EL (cell line): ENCODE measurements at places on chromosomes 11 and 22.

DNA sequence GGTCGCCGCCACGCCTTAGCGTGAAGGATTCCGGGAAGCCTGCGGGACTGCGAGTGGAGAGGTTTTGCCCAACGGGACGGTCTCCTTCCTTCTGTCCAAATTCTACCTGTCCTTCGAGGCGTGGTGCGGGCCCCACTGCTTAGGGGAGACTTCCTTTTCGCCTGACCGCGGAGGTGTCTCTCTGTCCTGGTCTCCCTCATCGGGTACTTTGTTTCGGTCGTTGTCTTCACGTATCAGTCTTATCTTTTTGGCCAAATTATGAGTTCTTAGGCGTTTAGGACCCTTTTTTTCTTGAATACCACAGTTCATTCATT, 388 bp downstream of the HINFP start:
- no peak for DNase-seq

GRCh38 chr11:120667281-120667680, 155.7 kb downstream of the GRIK4 start:
- peak; percentile 5 for DNase-seq

GRCh38 chr22:30427871-30428270, 2.3 kb downstream of the MTFP1 start:
- DNase-seq: no peak

DNA sequence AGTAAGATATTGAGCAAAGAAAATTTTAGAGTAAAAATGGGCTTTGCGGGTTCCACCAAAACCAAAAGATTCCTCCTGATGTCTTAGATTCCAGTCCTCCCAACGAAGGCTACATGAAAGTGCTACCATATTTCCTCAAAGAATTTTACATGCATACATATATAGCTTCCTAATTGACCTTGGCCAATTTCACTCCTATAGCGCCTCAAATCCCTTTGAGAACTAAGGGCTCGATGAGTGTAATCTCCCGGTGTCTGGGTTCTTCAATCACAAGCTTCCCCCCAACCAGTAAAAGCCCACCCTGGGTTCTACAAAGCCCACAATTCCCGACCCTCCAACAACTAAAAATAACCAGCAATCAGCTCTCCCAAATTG, 1.2 kb downstream of the SIK3 start:
- no peak for DNase-seq

- DNase-seq: peak; percentile 51
Measured at GRCh38 chr11:102347462-102348370, 702 bp downstream of the BIRC2 start.

- DNase-seq: no peak
Measured at GRCh38 chr11:129590753-129591475, 215.3 kb downstream of the BARX2 start.

- DNase-seq: peak; percentile 96
Measured at GRCh38 chr11:27718346-27718862, 18.1 kb upstream of the BDNF start.

- peak; percentile 31 for DNase-seq
Measured at GRCh38 chr11:119832202-119832935, 103.4 kb upstream of the NECTIN1 start.

DNA sequence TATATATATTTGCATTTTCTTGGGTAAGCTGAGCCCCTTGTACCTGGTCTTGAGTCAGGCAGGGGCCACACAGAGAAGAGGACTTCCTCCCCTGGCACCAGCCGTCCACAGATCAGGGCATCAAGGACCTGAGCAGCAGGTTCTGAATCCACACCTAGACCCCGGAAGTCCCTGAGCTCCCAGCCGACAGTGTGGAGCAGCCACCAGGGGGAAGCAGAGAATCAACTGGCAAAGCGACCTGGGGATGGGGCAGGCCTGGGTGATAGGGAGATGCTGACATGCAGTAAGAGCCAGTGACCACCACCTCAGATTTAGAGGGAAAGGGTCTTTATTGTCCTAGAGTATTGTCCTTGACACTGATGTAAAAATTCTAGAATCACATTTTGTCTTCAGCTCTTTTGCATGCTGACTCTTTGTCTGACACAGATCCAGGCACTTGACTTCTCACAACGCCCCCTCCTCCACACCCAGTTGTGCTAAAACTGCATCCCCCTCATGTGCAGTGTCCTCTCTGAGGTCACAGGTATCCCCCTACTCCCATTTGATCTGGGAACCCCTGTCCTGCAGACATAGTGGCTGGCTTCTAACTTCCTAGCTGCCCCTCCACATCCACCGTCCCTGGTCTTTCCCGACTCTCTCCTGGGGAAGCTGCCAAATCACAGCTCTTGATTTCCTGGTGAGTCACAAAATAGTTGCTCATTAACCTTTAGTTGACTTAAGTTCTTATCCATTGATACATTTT, 109.3 kb downstream of the GGTLC2 start:
- peak; percentile 39 for DNase-seq

- DNase-seq: no peak
Measured at GRCh38 chr11:90635151-90635550, 412.3 kb upstream of the CHORDC1 start.

- no peak for DNase-seq
Measured at GRCh38 chr11:14314127-14314526, 44.9 kb downstream of the RRAS2 start.

DNA sequence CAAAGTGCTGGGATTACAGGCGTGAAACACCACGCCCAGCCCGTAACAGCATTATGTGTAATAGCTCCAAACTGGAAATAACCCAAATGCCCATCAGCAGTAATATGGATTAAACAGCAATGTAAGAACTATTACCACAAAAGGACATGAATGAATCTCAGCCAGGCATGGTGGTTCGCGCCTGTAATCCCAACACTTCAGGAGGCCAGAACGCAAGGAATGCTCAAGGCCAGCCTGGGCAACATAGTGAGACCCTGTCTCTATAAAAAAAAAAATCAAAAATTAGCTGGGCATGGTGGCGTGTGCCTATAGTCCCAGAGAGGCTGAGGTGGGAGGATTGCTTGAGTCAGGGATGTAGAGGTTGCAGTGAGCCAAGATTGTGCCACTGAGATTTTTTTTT, 3.1 kb upstream of the DPF2 start:
- no peak for DNase-seq

- DNase-seq: peak; percentile 49
Measured at GRCh38 chr11:63489879-63490278, 1.1 kb downstream of the PLAAT5 start.

DNA sequence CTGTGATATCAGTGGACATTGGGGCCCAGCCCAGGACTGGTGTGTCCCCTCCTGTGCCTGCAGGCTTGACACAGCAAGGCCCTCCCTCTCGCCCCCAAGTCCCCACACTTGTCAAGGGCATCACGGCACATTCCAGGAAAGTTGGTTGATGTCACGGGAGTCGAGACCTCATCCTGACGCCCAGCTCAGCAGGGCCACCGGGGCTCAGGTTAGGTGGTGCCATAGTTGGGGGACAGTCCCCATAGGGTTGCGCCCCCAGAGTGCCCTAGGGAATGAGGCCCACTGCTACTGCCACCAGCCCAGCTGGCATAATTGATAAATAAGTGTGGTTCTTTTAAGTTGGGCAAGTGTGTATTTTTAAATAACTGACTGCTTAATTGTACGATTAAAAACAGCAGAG, 28.3 kb upstream of the GRAMD4 start:
- DNase-seq: no peak

DNA sequence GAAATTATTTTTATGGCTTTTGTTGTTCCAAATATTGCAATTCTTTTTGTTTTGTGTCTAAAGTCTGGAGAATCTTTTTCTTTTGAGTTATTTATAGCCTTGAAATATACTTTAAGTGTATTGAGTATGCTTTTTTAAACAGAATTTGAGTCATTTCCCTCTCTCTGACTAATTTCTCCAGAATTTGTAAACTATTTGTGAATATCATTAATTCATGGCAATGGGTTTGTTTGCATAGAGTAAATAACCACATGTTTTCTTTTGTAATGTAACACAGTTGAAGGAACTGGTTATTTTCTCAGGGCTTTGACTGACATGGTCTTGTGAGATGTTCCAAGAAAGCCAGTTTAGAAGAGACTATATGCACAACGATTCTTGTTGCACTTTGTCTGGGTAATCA, 30.9 kb upstream of the MPEG1 start:
- no peak for DNase-seq

DNA sequence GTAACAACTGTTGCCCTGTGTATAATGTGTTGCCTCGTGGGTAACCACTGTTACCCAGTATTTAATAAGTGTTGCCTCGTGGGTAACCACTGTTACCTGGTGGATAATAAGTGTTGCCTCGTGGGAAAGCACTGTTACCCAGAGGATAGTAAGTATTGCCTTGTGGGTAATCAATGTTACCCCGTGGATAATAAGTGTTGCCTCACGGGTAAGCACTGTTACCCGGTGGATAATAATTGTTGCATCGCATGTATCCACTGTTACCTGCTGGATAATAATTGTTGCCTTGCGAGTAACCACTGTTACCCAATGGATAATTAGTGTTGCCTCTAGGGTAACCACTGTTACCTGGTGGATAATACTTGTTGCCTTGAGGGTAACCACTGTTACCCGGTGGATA, 17.1 kb upstream of the NXPE4 start:
- no peak for DNase-seq

DNA sequence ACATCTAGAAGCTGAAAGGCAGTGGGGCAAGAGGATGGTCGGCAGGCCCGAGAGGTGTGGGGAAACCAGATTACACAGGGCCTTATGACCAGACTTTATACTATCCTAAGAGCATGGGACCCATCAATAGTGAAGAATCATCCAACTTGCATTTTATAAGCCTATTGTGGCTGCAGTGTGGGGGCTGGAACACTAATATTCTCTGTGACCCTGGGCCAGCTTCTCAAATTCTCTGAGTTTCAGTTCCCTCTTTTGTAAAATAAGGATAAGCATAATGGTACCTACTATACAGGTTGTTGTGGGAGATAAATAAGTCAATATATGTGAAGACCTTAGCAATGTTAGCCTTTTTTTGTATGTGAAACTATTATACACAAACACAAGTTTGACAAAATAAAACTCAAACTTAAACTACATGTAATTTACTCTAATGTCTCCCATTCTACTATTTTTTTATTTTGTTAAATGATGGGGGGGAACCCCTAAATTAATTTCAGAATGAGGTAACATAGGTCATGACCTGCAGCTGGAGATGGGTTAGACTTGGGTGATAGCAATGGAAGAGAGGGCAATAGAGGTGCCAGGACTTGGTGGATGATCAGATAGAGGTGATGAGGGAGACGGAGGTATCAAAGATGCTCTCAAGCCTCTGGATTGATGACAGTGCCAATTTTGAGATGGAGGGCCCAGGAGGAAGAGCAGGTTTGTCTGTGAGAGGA, 30.1 kb downstream of the SMCO4 start:
- DNase-seq: no peak

- DNase-seq: peak; percentile 4
Measured at GRCh38 chr11:57903441-57904123, 120.1 kb upstream of the OR9Q1 start.

- DNase-seq: no peak
Measured at GRCh38 chr11:35847473-35847872, 96.4 kb upstream of the LDLRAD3 start.

DNA sequence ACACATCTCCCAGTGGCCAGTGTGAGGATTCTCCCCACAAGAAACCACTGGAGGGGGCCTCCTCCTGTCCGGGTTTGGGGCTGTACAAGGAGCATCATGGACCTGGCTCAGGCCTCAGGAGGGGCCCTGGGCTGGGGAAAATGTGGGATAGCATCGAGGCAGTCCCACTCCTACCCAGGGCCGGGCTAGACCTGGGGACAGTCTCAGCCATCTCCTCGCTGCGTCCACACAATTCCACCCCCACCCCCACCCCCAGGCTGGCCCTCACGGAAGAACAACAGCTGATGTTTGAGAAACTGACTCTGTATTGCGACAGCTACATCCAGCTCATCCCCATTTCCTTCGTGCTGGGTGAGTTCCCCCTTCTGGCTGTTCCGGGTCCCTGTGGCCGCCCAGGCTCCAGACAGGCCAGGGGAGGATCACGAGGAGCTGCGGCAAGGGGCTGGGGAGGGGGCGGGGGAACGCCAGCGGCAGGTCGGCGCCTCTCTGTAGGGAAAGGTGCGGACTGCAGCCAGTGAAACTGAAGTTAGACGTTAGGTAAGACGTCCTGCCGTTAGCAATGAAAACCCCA, 4.8 kb downstream of the BEST1 start:
- peak; percentile 76 for DNase-seq

GRCh38 chr11:110712659-110713448, 617 bp upstream of the ARHGAP20 start:
- DNase-seq: peak; percentile 22

DNA sequence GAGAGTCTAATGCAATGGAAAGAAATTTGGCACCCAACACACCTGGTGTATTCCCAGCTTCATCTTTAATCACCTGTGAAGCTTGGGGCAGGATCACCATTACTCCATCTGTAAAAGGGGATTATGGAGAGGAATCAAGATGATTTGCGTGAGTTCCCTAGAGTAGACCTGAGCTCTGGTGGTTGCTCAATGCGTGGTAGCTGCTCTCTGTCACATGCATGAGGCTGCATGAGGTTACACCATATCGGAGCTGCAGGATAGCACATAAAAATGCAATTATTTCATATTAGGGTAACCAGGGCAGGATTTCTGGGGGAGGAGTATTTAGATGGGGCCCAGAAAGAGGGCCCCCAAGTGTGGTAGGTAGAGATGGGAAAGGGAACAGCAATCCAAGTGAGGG, 35.3 kb upstream of the CLMP start:
- no peak for DNase-seq

DNA sequence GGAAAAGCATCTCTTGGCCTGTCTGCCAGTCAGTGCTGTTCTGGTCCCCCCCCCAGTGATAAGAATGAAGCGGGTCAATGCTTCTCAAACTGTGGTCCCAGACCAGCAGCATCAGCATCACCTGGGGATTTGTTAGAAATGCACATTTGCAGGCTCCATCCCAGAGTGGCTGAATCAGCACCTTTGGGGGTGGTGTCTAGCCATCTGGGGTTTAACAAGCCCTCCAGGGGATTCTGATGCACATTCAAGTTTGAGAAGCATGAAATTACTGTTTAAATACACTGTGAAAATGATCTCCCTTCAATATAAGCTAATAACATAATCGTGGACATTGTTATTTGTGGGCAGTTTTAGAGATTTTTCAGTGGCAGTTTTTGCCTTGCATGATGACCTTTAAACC, 133.5 kb downstream of the MYO18B start:
- DNase-seq: no peak

DNA sequence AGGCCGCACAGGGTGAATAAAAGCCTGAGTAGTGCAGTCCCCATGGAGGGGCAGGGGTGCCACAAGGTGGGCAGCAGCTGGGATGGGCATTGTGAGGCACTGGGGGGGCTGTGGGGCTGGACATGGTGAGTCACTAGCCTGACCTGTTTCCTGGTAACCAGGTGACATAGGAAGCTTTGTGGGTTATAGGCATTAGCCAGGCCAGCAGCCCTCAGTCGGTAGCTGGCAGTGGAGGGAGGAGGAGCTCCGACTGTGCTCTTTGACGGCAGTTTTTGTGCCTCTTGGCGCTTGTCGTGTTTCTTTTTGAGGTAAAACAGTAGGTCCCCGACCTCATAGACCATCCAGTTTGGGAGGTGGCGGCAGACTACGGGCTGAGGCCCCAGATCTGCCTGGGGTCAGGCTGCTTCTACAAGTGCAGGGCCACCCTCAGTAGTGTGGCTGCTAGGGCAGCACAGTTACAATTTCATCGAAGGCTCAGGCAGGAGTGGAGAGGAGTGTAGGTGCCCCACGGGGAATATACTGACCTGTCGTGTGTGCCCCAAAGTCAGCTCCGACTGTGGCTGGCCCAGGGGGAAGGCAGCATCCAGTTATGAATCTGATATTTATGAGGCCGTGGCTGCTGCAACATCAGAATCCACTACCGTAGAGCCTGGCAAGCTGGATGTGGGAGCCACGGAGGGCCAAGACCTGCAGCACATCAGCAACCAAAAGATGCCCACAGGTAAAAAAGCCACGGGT, 107.7 kb downstream of the CRYBB2 start:
- DNase-seq: no peak

- peak; percentile 0 for DNase-seq
Measured at GRCh38 chr11:81644239-81644840, 1089.3 kb downstream of the FAM181B start.
